ENCODE measurements at places on chromosomes 2 and 18.

DNA sequence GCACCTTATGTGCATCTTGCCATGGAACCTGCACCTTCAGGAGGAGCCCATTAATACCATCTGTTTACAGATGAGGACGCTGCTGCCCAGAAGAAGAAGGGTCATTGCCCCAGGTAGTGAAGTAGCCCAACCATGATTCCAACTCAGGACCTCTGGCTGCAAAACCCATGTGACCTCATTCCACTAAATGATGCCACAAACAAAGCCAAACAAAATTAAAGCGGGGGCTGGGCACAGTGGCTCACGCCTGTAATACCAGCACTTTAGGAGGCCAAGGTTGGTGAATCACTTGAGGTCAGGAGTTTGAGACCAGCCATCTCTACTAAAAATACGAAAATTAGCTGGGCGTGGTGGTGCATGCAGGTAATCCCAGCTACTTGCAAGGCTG, 202.1 kb downstream of the EIPR1 start:
- DNase-seq, result no peak

DNA sequence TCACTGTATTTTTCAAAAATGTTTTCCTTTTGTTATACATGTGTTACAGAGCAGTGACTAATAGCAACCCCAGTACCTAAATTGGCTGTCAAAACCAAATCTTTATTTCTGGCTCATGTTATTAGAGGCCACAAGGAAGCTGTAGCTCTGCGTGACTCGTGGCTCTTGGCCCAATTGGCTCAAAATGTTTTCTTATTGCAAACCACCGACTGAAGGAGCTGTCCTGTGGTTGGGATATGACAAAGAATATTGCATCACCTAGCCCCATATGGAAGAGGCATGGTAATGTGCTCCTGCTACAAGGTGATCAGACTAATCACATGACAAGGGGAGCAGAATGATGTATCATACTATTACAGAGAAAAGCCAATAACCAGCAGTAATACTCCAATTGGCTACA, 1058.5 kb downstream of the CBLN2 start:
- DNase-seq, result no peak

- no peak for DNase-seq
Observed at GRCh38 chr2:187554011-187554703, at the start of gene TFPI. TFPI (minus strand) TSS chr2:187554435; CDS start chr2:187503768, 50,667 bp downstream.

DNA sequence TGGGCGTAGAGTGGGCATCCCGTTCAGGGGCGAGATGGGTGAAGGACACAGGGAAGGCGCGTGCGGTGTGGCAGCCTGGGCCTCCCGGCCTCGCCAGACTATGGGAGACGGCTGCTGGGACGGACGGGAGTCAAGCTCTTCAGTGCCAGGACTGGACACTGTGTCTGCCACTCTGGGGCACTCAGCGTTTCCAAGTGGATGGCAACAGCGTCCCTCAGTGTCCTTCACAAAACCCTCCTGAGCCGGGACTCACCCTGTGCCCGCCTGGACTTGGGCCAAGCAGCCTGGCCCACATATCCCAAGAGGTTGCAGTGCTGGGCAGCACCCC, 16.3 kb upstream of the BOK start:
- no peak for DNase-seq

All from stimulated activated CD8-positive, alpha-beta memory T cell treated with anti-CD3 and anti-CD28 coated beads, Interleukin-7, amount 100 ng/mL, for 4 hours (primary cell).